LHCN-M2 (cell line): ENCODE measurements at places on chromosomes 7 and 10. TPM values are rescaled to one million over a fixed set of nuclear protein-coding genes. Genes with fewer than 3 reads are reported as not detected.

The MOSPD3 gene
- 15.8 and 21.5 TPM in 2 replicates for total RNA-seq

The ABCC2 gene
- total RNA-seq: 0.34 and 0.58 TPM in 2 replicates

The SDK1 gene
- 7.2 and 8.3 TPM in 2 replicates for total RNA-seq

The PNLIPRP1 gene
- total RNA-seq: not detected in 2 replicates

The GRID2IP gene
- not detected in 2 replicates for total RNA-seq

- DNase-seq: peak; percentile 74
Observed at GRCh38 chr7:121000081-121000983, 11.8 kb downstream of the CPED1 start.

- DNase-seq: no peak
Observed at GRCh38 chr7:133932591-133932990, 194.5 kb upstream of the LRGUK start.

- DNase-seq: no peak
Observed at GRCh38 chr7:42945821-42946626, 13.8 kb downstream of the MRPL32 start.

GRCh38 chr10:11530806-11531205 lies 80.6 kb downstream of the USP6NL start:
- peak; percentile 14 for DNase-seq

DNA sequence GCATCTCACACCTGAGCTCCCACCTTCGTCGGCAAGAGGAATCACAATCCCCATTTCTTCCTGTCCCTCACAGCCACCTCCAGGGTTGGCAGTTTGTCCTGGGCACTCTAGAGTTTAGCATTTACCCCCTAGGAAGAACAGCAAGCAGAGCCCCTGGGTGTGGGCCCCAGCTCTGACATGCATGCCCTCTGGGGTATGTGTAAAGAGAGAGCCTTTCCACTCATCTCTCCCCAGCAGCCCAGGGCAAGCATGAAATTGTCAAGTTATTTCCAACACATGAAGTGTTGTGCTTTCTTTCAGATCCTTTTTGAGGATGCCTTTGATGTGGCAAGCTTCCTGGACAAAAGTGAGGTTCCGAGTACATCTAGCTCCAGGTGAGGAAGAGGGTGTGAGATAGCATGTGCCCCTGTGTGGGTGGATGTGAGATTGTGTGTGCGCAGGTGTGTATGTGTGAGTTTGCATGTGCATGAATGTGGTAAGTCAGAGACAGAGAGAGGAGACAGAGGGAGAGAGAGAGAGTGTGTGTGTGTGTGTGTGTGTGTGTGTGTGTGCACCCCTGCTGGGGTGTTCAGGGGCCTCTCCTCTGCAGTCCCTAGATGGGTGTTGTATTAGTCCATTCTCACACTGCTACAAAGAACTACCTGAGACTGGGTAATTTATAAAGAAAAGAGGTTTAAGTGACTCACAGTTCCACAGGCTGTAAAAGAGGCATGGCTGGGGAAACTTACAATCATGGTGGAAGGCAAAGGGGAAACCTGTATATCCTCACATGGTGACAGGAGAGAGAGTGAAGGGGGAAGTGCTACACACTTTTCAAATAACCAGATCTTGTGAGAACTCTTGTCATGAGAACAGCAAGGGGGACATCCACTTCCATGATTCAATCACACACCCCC lies 18.1 kb downstream of the STRA8 start:
- no peak for DNase-seq

DNA sequence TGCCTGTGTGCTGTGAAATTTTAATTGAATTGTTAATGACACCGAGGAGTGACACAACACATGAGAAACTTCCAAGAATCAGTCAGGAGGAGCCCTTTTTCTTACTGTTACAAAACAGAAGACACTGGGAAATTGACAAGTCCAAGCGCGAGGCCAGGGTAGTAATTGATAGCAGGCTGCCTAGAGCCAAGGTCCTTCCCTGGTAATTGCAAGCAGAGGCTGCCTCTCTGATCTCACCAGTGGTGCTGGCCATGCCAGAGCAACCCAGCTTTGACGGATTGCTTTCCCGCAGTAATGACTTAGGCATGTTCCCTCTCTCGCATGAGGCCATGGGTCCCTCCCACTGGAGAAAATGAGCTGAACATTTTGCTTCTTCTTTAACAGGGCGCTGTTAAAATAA lies 111.5 kb downstream of the LRMDA start:
- DNase-seq: peak; percentile 34

- peak; percentile 60 for DNase-seq
Observed at GRCh38 chr7:115679976-115680375, 350.6 kb downstream of the TFEC start.

DNA sequence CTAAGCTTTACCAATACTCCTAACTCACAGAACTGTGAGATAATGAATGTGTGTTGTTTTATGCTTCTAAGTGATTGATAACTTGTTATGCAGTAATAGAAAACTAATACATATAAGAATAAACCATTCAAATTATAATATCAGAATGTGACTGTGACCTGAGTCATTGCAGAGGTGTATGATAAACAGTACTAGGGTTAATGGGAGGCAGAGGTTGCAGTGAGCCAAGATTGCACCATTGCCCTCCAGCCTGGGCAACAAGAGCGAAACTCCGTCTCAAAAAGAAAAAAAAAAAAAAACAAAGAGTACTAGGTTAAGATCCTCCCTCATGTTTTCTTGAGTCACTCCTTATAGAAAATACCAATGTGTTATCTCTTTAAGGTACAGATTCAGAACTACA lies 950.3 kb downstream of the SORCS1 start:
- no peak for DNase-seq

GRCh38 chr7:45625067-45625466 lies 50.9 kb downstream of the ADCY1 start:
- DNase-seq: peak; percentile 3

GRCh38 chr7:115634633-115635032 lies 395.9 kb downstream of the TFEC start:
- DNase-seq: peak; percentile 70

DNA sequence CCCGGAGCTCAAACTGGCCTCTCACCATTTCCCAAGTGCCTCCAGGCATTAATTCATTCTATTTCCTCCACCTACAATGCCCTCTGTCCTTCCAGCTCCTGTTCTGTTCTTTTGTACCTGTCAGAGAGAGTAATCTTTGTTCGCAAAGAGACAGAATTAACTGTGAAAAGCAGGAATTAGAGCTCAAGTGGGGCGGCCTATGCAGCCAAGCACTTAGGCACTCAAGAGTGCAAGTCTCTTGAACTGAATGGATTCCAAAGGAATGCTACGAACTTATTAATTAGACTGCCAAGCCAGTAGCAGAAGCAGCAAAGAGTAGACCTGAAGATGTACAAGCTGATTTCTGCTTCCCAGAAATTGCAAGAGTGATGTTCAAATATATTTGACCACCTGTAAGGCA lies 338.3 kb upstream of the AUTS2 start:
- DNase-seq: no peak

DNA sequence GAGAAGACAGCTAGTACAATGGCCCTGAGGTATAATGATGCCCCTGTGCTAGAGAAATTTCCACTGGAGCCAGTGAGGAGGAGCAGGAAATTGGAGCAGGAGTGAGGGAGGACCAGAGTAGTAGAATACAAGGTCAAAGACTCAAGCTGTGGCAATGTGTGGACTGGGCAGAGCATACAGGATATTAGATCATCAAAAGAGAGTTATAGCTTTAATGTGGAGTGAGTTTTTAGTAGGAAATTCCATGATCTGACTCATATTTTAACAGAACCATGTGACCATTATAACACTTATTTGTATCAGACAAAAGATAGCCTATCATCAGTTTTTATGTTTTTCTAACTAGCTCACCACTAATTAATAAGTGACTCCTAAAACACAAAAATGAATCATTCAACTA lies 154.1 kb downstream of the DGKB start:
- DNase-seq: peak; percentile 76

- DNase-seq: no peak
Observed at GRCh38 chr7:425794-426188, 93.9 kb downstream of the PDGFA start.

DNA sequence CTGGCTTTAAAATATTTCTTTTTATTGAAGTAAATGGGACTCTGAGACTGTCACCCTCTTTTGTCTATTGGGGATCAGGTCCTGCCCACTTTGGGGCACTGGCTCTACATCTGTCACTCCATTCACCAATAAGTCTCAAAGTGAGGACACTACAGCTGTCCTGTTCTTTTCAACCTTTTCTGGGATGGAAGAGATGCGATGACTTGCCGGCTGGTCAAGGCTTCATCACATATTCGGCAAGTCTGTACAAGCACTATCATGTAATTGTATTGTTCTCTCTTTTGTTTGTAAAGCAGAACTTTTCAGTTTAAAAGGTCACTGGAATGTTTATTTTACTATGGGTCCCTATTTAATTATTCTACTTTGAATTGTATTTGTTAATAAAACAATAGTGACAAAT lies 17.7 kb upstream of the SP8 start:
- no peak for DNase-seq

- peak; percentile 83 for DNase-seq
Observed at GRCh38 chr7:151341357-151342101, at the start of gene NUB1. Gene NUB1, plus strand, starts transcription at chr7:151341812. Its CDS starts 3,538 bp downstream, at chr7:151345350.

DNA sequence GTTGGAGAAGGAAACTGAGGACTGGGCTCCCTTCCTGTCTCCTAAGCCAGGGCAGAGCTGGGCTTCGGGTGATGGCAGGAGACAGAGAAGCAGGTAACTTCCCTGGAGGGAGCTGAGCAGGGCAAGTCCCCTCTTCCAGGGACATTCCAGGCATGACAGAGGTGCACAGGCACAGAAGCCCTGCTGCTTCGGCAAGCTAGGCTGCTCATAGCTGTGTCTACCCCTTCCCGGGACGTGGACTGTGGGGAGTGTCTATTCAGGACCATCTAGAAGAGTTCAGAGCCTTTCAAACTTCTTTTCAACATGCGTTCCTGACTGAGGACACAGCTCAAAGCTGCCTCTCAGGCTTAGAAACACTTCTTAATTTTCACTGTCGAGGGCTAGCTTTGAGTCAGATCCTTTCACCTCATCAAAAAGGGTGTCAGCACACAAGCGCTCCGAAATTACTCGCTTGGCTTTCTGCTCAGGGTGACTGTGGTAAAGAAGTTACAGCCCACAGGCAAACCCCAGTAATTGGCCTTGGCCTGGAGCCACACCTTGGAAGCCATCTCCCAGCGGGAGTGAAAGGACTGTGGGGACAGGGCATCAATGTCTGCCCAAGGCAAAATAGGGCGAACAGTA lies 63.7 kb upstream of the STEAP1B start:
- DNase-seq: no peak

- no peak for DNase-seq
Observed at GRCh38 chr7:113119429-113119828, 1.1 kb upstream of the SMIM30 start.

GRCh38 chr7:44274623-44274975 lies 50.8 kb downstream of the CAMK2B start:
- DNase-seq: no peak

DNA sequence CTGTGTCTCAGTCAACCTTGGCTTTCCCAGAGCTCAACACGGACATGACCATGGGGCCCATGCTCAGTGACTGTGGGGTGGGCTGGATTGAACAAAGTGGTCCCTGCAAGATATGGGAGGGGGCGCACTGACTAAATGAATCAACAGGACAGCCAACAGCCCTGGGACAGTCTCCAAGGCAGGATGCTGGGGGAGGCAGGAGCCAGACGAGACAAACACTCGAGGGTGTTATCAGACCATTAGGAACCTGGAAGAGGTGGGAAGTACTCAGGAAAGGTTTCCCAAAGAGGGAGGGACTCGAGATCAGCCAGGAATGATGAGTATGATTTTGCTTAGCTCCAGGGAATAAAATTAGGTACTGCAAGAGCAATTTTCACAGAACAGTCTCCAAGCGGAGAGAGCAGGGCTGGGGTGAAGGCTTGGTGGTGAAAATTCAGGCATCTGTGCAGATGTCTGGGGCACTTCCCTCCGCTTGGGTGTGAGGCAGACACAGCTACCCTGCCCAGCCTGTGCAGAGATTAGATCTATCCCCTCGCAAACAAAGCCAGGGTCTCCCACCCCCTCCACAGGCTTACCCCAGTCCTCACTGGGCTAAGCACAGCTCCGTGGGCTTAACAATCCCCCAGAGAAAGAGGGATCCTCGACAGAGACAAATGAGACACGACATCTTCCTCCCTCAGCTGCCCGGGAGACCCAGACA lies 261.1 kb upstream of the ZMIZ1 start:
- no peak for DNase-seq
